Fibroblast of skin of back (primary cell): ENCODE measurements at places on chromosomes 1 and 21.

DNA sequence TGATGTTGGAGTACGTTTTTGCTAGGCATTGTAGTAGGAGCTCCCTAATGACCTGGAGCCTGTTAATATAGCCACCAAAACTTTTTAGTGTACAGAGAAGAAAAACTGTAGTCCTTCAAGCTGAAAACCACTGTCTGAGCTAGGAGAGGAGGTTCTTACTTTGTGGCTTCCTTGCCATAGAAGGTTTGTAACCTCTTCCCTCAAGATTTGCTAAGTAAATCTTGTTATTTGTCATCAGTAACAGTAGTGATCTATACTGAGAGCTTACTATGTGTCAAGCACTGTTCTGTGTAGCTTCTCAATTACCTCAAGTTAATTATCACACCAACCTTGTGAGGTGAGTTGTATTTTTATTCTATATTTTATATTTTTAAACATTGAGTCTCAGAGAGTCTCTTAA lies 21.2 kb upstream of the LRRC8C start:
- no peak for DNase-seq

- DNase-seq = no peak
Measured at GRCh38 chr1:16133007-16133961, 22.6 kb downstream of the EPHA2 start.

DNA sequence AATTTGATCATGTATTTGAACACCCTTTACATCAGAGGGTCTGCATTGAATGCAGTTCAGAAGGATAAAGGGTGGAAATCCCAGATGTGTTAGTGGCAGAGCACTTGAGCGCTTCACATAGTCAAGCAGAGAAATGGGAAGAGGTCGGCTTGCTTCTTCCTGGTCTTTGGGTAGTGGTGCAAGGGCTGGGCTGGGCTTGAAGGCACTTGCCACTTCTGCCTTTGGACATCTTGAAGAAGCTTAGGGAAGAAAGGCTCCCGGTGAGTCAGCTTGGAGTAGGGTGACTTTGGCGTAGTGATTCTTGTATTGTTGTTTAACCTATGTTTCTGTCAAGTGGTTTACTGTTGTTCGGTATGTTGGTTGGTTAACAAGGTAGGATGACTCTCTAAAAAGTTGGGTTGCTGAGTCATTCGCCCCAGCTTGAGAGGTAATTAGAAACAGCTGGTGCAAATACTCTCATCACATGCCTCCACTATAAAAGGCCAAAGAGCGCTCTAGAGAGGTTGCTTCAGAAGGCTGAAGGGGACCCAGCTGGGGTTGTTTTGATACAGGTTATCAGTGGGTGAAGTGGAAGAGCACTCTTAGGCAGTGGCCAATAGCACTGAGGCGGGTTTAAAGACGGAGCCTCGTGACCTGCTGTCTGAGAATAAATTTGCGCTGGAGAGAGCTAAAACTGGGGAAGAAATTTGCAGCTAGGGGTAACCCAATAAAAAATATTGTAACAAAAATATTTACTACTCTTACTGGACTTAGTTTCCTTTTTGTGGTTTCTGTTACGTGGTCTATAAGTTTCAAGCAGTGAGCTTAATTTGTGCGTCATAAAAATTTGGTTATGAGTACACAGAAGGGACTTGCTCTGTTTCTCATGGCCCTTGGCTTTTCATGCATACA lies 1.4 kb downstream of the BACH1 start:
- DNase-seq = peak; percentile 93

DNA sequence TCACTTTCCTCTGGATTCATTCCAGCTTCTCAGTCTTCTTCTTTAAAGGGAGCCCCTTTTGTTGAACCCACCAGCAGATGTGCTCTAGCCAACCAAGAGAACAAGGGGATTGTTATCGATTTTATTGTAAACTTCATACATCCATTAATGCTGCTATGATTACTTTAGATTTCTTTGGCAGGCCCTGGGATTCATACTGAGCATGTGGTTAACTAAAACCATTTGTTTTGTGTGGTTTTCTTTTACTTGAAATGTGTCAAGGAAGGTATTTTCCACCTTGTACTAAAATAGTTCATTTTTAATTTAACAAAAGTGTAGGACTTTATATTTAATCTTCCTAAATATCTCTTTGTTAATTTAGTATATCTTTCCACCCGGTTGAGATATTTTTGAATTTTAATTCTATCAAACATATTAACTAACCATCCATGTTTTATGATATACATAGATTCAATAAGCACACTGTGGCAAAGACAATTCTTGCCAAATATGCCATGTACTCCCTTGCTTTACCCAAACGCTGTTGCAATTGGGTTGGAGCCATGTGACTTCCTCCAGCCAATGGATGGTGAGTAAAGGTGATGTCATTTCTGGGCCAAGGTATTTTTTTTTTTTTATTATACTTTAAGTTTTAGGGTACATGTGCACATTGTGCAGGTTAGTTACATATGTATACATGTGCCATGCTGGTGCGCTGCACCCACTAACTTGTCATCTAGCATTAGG lies 74.2 kb upstream of the LRRC8D start:
- no peak for DNase-seq

DNA sequence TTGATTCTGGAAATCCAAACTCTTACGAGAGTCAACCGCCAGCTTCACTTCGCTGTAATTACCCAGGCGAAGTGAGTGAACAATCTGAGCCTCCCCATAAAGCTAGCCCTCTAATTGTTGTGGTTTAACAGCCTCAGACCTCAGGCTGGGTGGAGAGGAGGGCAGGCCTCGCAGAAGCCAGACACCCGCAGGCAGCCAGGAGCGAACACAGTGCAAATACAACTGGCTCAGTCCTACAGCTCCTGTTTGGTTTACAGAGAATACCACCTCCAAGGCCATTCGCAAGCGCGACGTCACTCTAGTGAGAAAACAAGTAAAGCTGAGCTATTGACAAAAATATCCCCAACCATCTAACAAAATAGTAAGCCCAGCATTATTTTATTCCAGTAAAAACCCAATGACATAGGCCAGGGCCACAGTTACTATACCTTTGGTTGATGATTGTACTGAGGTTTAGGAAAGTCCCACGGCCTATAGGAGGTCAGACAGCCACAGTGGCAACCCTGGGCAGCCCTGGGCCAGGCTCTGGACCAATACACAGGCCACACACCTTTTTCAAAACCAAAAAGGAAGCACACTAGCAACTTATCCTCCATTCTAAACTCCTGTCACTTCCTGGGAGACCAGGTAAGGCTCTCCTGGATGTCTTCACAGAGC lies 163.3 kb downstream of the ETS2 start:
- no peak for DNase-seq

DNA sequence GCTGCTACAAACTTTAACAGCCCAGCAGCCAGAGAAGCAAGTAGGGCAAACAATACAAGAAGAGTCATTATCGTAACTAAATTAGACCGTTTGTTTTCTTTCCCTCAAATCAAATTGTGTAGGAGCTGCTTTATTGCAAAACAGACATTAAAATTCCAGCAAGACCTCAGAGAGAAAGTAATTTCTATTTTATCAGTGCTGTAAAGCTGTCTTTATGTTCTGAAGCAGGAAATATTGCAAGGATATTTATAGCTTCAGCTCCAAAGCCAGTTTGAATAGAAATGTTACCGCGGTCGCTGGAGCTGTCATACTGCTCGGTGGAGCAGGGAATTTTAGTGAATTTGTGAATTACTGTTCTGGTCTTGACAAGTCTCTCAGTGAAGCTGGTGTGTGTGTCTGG lies 503.8 kb upstream of the PLXNA2 start:
- DNase-seq = no peak

- no peak for DNase-seq
Measured at GRCh38 chr1:228182296-228183030, 16.9 kb downstream of the IBA57 start.

DNA sequence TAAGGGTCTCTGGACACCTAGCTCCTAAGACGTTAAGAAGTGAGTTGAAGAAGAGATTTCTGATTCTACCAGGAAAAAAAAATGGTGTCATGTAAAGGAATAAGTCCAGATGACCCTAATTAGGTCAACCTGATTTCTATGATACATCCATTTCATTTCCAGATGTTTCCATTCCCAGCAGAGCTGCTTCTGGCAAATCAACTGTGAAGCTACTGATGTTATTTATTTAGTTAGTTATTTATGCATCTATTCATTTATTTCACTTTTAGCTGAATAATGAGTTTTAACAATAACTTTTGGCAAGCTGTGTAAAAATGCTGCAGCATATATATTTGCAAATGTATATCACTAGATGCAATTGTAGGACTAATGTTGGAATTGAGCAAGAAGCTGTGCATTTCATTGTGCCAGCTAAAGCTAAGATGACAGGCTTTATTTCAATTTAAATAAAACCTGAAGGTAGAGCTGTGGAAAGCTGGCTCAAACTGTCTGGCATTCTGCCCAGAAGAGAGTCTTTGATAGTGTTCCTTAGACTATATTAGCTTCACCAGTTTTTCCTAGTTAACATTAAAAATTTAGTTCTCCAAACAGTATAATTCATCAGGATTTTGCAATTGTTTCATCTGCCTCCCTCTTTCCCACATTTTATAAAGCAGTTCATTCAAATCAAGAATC lies 1164.4 kb upstream of the ADGRL4 start:
- DNase-seq = no peak

DNA sequence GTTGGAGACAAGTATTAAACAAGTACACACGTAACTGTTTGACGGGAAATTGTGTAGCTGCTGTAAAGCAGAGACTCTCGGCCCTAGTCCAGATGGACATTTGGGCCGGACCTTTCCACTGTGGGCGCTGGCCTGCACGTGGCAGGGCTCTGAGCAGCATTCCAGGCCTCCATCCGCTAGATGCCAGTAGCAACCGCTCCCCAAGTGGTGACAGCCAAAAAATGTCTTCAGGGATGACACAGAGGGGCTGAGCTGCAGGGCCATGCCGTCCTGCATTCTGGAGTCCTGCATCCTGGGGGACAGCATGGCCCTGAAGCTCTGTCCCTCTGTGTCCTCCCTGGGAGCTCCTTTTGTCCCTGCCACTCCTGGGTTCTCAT lies 24.8 kb downstream of the A3GALT2 start:
- DNase-seq = no peak

DNA sequence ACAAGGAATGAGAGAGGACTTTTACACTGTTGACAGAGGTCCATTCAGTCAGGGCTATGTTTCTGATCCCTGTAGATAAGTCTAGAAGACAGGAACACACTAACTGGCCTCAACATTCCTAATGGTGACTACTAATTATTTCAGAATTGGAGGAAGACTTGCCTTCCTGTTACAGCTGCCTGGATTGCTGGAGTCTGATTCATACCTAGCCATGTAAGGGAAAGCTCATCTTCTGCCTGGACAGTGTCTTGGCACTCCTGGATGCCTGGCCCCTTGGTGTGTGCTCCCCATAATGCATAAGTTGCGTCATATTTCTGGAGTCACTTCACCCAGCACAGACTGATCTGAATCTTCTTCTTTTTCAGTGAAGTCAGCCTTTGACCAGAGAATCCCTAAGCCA lies 326.0 kb upstream of the RUNX1 start:
- DNase-seq = peak; percentile 92

DNA sequence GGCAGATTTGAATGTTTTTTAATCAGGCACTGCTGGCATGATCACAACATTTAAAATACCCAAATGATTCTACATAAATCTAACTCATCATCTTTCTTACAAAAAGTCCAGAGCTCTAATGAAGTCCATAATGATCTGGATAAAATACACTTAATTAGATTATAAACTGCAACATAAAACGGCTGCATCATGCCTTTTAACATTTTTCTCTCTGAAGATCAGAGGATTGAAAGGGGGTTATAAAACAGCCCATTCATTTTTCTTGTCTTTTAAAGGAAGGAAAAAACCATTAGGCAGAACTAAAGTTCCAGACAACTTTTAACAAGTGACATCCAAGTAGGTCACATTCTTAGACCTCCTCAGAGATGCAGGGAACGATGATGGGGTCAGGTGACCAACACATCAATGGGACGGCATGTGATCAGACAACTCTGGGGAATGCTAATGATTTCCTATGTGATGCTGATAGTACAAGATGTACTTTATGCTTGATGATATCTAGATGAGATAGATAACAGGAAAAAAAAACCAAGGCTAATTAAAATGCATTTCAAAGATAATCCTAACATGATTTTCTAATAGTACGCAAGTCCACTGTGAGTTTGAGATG lies 455.1 kb downstream of the SMYD3 start:
- no peak for DNase-seq

DNA sequence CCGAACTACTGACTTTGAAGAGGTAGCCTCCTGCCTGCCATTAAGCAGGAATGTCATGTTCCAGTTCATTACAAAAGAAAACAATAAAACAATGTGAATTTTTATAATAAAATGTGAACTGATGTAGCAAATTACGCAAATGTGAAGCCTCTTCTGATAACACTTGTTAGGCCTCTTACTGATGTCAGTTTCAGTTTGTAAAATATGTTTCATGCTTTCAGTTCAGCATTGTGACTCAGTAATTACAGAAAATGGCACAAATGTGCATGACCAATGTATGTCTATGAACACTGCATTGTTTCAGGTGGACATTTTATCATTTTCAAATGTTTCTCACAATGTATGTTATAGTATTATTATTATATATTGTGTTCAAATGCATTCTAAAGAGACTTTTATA lies 159.8 kb upstream of the SGIP1 start:
- no peak for DNase-seq

DNA sequence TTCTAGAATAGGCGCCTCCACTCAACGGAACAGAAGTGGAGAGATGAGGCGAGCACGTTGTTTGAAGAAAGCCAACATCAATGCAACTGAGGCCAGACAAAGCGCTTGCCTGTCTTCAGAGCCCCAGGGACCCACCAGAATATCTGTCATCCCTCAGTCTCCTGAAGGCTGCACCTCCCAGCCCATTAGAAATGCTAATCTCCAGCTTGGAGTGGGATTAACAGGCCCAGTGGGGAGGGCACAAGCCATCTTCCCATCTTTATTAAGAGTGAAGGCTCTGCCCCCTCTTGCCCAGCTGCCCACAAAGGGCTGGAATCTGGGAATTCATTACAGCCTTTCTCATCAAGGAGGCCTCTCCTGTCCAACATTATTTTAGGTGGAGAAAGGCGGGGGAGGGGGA lies 16.8 kb upstream of the CNTN2 start:
- no peak for DNase-seq

DNA sequence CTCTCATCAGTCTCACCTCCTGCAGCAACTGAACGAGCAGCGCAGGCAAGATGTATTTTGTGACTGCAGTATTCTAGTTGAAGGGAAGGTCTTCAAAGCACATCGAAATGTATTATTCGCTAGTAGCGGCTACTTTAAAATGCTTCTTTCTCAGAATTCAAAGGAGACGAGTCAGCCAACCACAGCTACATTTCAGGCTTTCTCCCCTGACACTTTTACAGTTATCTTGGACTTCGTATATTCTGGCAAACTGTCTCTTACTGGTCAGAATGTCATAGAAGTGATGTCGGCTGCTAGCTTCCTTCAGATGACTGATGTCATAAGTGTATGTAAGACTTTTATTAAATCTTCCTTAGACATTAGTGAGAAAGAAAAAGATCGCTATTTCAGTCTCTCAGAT lies 53.7 kb downstream of the ZBTB8A start:
- DNase-seq = peak; percentile 54

GRCh38 chr1:92538048-92538412 lies 51.3 kb upstream of the GFI1 start:
- no peak for DNase-seq

GRCh38 chr1:214573386-214574318 lies 22.2 kb upstream of the PTPN14 start:
- peak; percentile 26 for DNase-seq
